GM13977 (cell line): ENCODE measurements at places on chromosomes 12 and 14.

DNA sequence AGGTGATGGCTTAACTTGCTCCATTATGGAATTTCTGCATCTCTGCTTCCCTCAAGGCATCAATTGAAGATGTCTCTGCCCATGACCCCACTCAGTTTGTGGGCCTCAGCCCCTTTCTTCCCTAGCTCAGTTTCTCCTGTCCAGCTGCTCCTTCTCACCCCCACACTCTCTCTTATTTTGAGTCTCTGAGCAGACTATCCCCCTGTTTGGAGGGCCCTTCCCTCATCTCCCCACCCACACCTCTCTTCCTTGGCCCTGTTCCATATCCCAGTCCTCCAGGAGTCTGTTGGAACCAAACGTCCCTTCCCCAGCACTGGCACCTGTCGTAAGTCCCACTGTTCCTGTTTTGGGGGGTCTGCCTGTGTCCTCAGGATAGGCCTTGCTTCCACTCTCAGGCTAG lies 8.3 kb upstream of the KRT1 start:
- no peak for DNase-seq

DNA sequence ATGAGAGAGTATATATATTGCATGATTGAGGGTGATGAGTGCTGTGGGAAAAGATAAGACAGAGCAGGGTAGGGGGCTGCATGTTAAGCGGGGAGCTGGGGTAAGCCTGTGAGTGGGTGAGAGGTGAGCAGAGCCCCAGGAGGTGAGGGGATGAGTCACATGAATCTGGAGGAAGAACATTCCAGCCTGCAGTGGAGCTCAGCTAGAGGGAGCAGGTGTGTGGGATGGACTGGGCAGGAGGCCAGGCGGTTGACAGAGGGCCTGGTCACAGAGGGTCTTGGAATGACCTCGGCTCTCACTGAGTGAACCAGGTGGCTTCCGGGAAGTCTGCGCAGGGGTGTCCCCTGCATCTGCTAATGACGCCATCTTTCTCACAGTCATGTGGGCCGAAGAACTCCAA lies 44.4 kb downstream of the GIT2 start:
- DNase-seq = no peak

GRCh38 chr14:52923902-52924575 lies 26.8 kb downstream of the FERMT2 start:
- DNase-seq = no peak

DNA sequence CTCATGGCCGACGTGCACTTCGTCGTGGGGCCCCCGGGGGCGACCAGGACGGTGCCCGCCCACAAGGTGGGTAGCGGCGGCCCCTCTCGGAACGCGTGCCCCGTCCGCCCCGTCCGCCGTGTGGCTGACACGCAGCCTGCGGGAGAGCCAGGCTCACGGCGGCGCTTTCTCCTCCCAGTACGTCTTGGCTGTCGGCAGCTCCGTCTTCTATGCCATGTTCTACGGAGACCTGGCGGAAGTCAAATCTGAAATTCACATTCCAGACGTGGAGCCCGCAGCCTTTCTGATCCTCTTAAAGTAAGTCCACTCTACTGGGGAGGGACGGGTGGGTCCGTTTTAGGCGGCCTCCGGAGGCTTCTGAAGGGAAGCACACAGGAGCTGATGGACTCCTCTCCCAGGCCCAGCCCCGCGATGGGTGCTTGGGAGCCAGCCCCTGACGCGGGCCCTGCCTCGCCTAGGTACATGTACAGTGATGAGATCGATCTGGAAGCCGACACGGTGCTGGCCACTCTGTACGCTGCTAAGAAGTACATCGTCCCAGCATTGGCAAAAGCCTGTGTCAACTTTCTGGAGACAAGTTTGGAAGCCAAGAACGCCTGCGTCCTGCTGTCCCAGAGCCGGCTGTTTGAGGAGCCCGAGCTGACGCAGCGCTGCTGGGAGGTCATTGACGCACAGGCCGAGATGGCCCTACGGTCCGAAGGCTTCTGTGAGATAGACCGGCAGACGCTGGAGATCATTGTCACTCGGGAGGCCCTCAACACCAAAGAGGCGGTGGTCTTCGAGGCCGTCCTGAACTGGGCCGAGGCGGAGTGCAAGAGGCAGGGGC lies 1.1 kb downstream of the BTBD6 start:
- DNase-seq = no peak

GRCh38 chr12:105212438-105212837 lies 23.5 kb downstream of the APPL2 start:
- no peak for DNase-seq

DNA sequence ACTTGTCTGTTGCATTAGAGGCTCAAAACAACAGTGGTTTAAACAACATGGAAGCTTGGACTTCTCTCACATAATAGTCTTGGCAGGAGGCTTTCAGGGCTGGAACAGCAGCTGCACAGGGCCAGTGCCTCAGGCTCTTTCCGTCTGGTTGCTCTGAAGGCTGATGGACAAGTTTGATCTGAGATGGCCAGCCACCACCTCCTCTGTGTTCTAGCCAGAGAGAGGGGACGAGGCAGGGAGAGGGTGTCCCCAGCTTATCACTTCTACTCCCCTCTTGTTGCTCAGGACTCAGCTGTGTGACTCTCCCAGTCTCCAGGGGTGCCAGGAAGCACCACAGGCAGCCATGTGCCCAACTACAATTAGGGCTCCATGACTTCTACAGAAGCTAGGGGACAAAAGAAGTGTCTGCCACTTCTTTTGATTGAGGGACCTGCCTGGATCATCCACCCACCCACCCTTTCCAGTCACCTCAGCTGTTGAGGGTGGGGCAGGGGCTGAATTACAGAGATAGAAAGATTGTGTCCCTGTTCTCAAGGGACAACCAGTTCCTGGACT lies 46.6 kb downstream of the SMIM41 start:
- DNase-seq = peak; percentile 6

DNA sequence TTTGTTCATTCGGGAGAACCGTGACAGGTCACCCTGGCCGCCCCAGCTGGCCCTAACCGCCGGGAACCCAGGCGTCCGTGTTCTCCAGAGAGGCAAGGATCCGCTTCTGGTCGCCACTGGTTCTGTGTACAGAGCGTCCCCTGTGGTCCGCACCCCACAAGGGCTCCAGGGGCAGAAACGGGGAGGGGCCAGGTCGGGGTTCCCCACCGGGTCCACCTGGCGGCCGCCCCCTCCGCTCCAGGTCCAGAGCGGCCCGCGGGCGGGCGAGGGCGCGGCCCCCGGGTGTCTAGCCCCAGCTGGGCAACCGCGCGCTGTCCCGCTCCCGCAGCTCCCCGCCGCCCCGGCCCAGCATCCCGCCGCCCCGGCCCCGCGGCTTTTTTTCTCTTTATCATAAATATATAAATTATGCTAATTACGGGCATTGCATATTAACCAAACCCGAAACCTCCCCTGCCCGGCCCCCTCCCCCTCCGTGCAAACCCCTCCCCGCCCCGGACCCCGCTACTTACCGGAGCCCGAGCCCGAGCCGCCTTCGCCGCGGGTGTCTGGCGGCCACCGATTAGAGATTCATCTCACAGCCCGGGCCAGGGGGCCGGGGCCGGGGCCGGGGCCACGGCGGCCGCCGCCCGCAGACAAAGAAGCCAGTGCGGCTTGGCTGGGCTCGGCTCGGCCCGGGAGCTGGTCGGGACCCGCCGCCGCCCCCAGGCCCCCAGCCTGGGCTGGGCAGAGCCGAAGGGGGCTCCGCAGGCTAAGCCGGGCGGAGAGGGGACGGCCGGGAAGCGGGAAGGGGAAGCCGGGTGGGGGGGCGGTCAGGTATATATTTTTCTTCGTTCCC lies 512 bp downstream of the POU6F1 start:
- DNase-seq = peak; percentile 87

- no peak for DNase-seq
Measured at GRCh38 chr14:72523424-72524294, 370.2 kb downstream of the DPF3 start.

GRCh38 chr12:45246236-45246635 lies 30.3 kb downstream of the ANO6 start:
- DNase-seq = no peak

GRCh38 chr12:51507178-51507577 lies 82.5 kb downstream of the SLC4A8 start:
- no peak for DNase-seq

DNA sequence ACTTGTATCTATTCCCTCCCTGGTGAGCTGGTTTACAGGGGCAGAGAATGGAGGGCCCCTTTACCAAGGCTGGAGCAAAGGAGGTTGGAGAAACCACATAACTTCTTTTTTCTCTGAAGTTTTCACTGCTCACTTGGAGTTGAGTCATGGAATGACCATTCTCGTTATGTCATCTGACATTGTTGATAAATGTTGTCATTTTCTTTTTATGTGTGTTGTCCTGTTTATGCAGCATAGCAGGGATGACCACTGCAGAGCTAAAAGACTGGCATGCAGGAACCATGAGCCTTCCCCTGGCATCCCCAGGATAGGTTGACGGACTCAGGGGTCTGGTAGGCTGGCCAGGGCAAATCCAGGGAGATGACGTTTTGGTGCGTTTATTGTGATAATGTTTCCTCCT lies 256.8 kb upstream of the DDHD1 start:
- DNase-seq = no peak

DNA sequence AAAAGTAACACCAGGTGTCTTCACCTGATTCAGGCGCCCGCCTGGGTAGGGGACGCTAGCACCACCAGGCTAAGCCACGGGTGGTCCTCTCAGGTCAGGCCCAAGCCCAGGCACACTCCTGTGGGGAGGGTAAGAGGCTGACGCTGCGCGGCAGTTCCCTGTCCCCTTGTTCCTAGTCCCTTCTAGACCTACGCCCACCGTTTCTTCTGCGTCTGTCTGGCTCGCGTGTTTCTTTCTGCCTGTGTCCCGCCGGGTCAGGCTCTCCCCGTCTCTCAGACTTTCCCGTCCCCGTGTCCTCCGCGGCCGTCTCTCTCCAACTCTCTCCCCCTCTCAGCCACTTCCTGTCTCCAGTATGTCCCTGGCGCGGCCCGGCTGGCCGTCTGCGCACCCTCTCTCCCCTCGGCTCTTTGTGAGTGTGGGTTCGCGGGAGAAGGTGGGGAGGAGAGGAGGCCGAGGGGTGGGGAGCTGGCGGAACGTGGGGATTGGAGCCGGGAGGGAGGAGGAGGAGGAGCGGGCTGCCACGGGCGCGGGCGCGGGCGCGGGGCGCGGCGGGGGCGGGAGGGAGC lies 3.1 kb upstream of the TNS2 start:
- DNase-seq = no peak

DNA sequence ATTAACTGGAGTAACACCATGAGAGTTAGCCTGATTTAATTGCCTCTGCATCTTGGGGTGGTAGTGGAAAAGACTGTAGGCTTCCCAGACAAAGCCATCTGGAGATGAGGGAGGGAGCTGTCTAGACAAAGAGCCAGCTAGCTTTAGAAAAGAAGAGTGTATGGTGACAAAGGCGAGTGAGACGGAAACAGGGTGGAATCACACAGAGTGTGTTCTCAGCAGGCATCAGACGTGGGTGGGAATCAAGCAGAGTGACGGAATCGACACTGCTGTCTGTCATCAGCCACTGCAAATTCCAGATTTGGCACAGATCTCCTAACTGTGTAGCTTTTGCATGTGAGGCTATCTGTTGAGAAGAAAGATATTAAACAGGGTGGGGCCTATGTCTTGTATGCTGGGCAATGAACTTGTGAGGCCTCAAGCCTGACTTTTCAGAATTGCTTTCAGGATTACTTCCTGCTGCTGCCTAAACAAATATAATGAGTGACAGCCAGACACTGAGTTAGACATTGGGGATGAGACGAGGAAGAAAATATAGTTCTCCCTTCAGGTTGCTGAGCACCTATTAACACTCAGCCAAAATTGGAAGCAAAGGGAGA lies 236.5 kb upstream of the GRIP1 start:
- DNase-seq = no peak

DNA sequence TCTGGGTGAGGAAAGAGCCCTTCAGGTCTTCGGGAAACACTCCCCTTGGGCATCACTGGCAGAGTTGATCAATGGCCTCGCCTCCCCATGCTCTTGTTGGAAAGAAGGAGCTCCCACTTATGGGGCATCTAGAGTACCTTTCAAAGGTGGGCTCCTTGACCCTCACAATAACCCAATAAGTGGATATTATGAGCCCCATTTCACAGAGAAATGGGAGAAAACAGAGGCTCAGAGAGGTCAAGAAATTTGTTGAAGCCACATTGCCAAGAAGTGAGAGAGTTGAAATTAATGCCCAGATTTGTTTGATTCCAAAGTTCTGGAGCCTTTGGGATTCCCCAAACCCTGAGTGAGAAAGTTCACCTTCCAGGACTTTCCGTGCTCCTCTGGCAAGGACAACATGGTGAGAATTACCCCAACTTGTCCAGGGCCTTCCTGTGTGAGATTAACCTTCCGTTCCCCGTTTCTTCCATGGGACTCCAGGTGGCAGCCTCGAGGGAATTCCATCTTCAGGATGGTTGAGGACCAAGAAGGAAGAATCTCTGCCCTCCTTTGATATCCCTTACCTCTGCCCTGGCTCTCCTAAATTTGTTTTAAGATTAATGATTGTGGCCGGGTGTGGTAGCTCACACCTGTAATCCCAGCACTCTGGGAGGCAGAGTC lies 7.5 kb upstream of the CHD4 start:
- no peak for DNase-seq

- no peak for DNase-seq
Measured at GRCh38 chr12:80869264-80869663, 68.5 kb downstream of the LIN7A start.
